ENCODE measurements at places on chromosomes 4 and X. TPM values are rescaled to one million over a fixed set of nuclear protein-coding genes. Genes with fewer than 3 reads are reported as not detected.

DNA sequence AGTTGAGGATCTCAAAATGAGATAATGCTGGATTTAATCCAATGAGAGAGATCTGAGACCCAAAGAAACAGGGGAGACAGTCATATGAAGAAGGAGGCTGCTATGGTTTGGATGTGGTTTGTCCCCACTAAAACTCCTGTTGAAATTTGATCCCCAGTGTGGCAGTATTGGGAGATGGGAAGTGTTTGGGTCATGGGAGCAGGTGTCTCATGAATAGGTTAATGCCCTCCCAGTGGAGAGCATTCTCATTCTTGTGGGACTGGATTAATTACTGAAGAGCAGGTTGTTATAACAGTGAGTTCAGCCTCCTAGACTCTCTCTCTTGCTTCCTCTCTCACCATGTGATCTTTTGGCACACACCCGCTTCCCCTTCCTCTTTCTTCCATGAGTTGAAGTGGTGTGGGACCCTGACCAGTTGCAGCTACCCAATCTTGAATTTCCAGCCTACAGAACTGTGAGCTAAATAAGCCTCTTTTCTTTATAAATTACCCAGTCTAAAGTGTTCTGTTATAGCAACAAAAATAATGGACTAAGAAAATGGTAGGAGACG, 70.3 kb downstream of the PPEF2 start:
- no peak for DNase-seq

The S100P gene
- not detected for total RNA-seq

- DNase-seq = no peak
Observed at GRCh38 chr4:72496119-72496518, 72.9 kb downstream of the ADAMTS3 start.

DNA sequence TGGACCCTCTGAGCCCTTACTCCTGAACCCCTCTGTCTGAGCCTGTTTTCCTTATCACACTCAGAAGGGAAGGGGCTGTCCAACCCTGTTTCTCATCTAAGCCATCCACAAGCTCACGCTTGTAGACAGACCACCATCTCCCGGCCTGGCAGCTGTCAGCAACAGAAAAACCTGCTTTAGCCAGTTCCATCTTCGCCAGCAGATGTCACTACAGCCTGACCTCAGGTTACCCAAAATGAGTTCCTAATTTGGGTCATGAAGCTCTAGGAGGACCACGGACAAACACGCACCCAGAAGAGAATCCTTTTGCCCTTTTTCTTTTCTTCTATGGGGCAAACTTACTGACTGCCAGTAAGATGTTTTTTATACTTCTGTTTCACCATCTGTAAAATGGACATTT, 445.4 kb downstream of the BCOR start:
- no peak for DNase-seq

- DNase-seq = no peak
Observed at GRCh38 chr4:123954220-123954619, 557.6 kb downstream of the SPRY1 start.

GRCh38 chr4:44738615-44739014, 12.3 kb upstream of the GNPDA2 start:
- no peak for DNase-seq

- DNase-seq = no peak
Observed at GRCh38 chrX:150205011-150205410, 158.1 kb upstream of the MAMLD1 start.

The CHRDL1 gene
- total RNA-seq = 72.1 TPM

The GAGE12J gene
- not detected for total RNA-seq

DNA sequence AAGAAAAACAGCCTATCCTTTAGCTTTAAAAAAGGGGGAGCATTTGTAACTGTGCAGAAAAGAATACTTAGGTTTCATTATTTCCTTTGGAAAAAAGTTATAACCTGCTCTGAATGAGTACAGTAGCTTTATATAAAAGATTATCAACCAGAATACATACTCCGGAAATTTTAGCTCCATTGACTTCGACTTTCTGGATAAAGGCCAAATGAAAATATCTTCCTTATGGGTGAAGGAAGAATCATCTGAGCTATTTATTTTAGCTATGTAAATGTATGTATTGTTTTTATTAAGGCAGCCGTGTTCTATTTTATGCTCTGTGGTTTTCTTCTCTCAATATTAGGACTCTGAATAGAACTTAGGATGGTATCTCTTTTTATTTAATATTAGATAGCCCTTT, 69.0 kb upstream of the ETNPPL start:
- no peak for DNase-seq
